D721Med (cell line): ENCODE measurements at places on chromosomes 3 and 15.

DNA sequence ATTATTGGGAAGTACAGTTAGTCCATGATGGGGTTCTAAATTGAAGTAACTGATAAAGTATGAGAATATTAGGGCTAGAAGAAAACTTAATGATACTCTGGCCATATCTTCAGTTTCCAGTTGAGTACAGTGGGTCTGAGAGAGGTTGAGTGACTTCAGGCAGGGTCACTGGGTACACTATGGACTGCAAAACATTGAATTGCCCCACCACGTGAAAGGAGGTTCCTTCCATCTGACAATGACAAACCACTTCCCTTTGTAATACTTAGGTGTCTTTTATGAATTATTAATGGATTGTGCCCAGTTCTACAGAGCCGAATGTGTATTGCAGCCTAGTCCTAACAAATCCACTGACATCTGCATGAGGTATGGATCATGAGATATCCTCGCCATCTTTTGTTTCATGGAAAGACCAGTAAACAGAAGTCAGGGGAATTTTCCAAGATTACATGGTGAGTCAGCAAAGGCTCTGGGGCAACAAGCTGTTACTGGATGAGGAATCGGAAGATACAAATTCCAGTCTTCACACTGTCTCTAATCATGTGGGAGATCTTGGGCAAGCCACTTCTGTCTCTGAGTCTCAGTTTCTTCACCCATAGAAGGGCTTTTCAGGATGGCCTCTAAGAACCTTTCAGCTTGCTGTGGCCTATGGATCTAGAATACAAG, 66.5 kb upstream of the BCL6 start:
- no peak for DNase-seq

DNA sequence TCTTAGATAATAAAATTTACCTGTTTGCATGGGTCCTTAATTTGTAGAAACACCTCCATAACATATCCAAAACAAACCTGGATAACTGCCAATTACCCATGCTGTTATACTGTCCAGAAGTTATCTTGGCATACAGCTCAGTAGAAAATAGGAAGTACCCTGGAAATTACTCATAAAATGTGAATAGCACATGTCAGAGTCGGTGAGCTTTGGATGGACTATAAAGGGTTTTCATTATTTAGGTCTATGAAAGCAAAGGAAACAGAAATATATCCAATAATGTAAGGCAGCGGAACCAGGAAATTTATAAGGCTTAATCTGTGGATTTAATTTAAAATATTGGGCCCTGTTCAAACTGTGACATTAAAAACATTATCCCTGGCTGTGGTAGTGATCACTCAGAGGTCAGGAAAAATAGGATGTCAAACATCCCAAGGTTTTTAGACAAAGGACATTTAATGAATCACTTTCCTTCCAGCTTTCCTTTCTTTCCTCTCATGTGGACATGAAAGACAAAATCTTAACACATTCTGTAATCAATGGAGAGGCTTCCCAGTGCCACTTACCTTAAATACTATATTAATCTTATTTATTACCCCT, 459.0 kb upstream of the DPH6 start:
- DNase-seq: no peak

- DNase-seq: no peak
These were observed 56.8 kb downstream of the CHDH start for GRCh38 chr3:53789459-53789858.

DNA sequence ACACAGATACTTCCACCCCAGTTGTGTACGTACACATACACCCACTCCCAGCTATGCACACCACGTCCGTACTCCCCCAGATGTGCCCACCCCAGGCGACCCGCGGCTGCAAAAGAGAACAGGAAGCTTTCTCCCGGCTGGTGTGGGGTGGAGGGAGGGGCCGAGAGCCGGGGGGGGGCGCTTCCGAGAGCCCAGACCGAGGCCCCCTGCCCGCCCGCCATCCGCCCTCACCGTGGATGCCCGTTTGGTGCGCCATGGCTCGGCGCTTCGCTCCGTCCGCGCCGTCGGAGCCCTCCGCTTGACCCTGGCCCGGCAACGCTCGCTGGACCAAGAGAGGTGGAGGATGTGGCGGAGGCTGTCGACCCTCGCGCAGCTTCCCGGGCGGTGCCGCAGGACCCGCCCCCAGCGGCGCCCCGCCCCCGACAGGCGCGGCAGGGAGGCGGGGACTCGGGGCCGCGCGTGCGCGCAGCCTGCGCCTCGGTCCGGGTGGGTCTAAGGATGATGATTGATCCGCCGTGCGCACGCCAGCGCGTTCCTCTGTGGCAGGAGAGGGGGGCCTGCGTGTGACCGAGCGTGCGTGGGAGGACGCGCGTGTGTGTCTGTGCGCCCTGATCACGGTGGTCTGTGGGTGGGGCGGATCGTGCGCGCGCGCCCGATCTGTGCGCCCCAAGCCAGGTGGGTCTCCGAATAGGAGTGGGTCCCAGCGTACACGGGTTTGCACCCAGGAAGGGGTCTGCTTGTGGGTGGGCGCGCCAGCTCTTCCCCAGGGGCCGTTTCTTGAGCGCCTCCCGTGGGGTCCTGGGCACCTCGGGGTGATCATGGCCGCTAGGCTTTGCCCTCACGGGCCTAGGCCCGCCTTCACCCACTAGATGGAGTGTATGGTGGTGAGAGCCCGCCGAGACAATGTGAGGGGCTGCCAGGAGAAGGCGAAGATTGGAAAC, at the start of gene TWF2:
Gene TWF2, minus strand, starts transcription at position 398 of the 941 bp plus-strand sequence. Its CDS starts 142 bp downstream, at position 256.
- DNase-seq: peak; percentile 99

GRCh38 chr3:171970301-171970788, 69.0 kb upstream of the FNDC3B start:
- no peak for DNase-seq

GRCh38 chr3:120608506-120608905, 12.4 kb downstream of the NDUFB4 start:
- no peak for DNase-seq

DNA sequence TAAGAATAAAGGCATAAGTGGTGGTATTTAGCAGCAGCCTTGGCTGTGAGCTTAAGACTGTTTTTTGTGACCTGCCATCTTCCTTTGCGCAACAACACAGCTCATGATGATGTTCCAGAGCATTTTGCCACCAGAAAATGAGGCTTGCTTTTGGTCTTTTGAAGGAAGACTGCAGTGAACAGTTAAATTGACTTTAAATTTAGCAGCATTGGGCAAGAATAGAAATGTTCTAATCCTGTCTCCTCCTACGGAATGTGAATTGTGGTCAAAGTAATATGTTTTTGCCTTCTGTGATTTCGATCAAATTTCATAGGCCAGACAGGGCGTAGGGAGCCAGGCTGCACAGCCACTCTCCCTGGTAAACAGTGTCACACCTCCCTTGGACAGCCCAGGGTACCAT, 460.7 kb upstream of the RASGRP1 start:
- no peak for DNase-seq

GRCh38 chr3:108599677-108600409, 10.3 kb downstream of the DZIP3 start:
- no peak for DNase-seq

DNA sequence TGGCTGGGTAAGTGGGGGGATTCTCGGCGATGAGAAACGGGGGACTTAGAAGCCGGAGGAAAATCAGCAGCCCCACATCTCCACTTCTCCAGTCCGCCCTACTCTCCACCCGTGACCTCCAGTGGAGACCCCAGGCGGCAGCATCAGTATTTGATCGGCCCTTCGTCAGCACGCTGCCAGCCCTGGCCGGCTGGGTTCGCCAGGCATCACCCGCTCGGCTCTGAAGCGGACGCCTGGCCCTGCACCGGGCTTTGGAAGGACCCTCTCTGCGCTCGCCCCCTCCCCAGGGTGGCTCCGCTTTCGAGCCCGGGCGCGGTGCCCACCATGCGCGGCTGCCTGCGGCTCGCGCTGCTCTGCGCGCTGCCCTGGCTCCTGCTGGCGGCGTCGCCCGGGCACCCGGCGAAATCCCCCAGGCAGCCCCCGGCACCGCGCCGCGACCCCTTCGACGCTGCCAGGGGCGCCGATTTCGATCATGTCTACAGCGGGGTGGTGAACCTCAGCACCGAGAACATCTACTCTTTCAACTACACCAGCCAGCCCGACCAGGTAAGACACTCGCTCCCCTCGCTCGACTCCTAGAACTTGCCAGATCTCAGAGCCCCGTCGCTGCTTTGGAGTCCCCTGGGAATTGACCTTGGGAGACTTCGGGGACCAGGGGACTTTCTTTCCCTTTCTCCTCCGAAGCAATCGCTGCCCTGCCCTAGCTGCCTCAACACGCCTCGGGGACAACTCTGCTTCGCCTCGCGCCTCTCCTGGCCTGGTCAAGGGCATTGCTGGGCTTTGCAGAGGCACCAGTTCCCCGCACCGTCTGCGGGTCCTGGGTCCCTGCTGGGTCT, 561 bp downstream of the SIDT1 start:
- no peak for DNase-seq

DNA sequence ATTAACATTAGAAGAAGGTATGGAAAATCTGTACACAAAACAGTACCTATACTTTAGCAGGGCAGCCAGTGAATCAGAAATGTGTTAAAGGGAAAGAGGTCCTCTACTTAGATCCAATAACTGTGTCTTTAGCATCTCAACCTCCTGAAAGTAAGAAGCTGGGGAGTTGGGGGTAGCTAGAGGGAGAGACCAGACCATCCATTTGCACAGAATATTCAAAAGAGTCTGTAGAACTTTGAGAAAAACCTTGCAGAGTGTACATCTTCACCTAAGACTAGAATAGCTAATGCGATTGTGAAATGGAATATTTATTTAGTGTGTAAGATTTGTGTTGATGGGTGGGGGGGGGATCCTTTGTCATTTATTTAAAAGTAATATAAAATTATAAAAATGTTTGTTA, 124.8 kb downstream of the RBPMS2 start:
- DNase-seq: no peak

- no peak for DNase-seq
These were observed 15.3 kb downstream of the RLBP1 start for GRCh38 chr15:89205991-89206585.

GRCh38 chr3:185115371-185115770, 37.5 kb downstream of the C3orf70 start:
- no peak for DNase-seq

DNA sequence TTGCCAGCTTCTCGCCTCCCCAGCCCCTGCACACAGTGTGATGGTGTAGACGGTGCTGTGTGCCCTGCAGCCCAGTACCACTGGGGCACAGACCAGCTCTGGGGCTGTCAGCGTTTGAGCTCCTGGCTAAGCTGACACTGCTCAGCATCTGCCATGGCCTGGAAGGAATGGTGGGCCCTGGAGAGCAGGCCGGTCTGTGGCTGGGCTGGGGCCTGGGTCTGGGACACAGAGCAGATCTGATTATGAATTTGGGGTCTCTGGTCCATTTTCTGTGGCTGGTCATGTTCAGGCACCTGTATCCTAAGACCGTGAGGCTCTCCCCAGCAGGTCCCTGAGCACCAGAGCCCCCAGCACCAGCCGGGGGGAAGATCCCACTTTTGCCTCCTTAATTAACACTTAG, 34.7 kb downstream of the HCN4 start:
- no peak for DNase-seq

DNA sequence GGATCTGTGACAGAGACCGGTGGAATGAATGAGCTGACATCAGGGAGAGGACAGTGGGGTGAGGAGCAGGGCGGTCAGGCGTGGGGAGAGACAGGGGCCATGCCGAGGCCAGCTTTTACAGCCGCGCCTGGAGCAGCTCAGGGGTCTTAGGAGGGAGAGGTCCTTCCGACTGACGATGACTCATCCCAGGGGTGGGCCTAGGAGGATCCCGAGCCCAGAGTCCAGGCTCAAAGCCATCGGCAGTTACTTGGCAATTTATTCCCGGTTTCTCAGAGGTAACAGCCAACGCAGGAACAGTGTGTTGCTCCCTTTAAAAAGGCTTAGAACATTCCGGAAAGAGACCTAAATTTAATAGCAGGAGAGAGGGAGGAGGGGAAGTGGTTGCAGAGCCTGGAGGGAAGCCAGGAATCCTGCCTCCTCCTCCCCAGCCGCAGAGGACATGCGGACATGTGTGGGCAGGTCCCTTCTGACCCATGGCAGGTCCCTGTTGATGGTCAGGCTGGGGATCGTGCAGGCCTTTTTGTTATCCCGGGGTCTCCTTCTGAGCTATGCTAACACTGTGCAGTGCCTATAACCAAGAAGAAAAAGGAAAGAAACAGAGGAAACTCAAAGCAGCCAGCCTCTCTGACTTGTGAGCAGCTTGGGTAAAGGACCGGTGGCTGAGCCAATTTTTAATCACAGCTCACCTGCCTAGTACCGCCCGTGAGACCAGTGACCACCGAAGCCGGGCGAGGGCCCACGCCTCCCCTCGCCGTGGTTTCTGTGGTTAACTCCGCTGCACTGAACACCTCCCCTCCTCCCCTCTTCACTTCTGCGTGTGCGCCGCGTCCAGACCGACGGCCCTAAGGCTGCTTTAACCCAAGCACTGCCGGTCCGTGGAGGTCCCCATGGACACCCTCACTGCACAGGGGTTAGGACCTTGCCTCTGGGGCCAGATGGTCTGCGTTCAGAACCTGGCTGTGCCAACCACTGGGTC, 392.4 kb upstream of the PROK2 start:
- DNase-seq: no peak

GRCh38 chr3:157063926-157064325, 96.0 kb downstream of the CCNL1 start:
- no peak for DNase-seq

DNA sequence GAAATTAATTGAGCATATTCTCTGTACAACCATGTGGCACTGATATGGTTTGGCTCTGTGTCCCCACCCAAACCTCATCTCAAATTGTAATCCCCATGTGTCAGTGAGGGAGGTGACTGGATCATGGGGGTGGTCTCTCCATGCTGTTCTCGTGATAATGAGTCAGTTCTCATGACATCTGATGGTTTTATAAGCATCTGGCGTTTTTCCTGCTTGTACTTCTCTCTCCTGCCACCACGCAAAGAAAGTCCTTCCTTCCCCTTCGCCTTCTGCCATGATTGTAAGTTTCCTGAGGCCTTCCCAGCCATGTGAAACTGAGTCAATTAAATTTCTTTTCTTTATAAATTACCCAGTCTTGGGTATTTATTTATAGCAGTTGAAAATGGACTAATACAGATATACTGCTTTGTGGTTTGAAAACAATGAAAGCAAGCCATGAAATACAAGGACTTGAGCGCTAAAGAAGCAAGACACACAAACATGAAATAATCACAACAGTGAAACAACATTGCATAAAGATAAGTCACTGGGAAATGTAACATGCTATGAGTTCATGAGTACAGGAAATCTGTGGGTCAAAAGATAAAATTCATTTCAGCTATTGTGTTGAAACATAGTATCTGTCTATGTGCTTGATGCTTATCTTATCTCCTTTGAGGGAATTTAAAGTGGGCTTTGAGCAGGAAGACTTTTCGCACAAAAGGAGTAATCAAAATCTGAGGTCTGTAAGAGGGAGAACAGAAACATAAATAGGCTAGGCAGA, 288.7 kb downstream of the GBE1 start:
- no peak for DNase-seq

DNA sequence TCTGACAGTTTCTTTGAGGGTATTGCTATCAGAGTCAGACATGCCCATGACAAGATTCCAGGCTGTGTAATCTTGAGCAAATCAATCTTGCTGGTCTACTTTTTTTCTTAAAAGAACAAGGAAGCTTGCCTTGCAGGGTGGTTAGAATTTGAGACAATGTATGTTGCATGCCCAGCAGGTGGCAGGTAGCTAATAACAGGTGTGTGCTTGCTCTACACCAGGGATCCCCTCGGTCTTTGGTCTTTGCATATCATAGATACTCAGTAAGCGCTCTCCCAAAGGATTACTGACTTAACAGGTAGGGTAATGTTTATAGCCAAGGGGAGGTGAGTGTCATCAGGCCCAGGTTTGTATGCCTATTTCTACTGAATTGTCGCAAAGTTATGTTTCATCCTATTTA, 37.3 kb downstream of the CACNA1D start:
- DNase-seq: no peak

GRCh38 chr3:171230865-171231264, 204.3 kb upstream of the SLC2A2 start:
- DNase-seq: no peak
